ENCODE measurements at places on chromosomes 6 and 20.

GRCh38 chr6:149909701-149910470 lies 12.0 kb upstream of the RAET1E start:
- DNase-seq: no peak

DNA sequence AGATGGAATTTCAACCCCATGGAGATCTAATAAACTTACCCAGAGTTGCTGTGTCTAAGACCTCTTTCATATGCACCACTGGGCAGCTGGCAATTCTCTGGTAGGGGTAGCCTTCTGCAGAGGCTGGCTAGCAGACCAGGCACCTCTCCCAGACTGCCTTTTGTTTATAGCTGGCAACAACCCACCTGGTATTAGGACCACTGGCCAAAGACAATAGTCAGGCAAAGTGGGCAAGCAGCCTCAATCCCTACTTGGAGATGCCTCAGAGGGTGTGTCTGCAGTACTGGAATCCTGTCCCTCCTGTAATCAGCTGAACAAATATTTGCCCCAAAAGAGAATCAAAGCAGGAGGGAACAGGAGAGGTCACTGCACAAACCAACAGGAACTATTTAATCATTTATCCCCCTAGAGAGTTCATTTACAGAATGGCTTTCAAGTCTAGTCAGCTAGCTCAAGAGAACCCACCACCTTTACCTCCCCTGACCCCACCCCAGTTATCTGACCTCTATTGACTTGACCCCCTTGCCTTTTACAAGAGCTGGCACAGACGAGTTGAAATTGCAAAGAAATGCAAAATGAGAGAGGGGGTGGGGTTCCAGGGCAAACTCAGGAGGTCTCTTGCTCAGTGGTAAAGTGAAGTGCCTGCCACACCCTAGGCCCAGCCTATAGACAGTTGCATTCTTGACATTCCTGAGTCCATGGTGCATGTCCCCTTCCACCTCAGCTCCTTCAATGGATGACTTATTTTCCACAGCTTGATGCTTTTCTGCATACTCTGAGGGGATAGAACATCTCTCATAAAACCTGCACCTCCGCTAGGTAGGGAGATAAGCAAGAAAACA lies 2.8 kb downstream of the BCL2L1 start:
- DNase-seq: no peak

- DNase-seq: no peak
These were observed 38.4 kb upstream of the GCNT2 start for GRCh38 chr6:10482636-10483257.

GRCh38 chr20:59580146-59580946 lies 24.0 kb upstream of the PHACTR3 start:
- DNase-seq: no peak

DNA sequence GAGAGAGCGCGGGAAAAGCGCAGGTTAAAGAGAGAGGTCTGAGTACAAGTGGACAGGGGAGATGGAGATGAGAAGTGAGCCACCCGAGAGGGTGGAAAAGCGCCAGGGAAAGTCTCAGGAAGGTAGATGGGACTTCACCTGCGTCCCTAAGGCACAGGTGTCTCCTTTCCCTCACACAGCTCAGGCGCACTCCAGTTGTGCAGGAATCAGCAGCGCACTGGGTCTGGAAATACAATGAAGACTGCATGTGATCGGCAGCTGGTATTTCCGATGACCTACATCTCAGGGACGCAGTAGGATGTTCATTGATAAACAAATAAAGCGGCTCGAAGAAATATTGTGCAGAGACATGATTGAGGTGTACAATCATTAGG lies 432 bp upstream of the KHDRBS2 start:
- no peak for DNase-seq

DNA sequence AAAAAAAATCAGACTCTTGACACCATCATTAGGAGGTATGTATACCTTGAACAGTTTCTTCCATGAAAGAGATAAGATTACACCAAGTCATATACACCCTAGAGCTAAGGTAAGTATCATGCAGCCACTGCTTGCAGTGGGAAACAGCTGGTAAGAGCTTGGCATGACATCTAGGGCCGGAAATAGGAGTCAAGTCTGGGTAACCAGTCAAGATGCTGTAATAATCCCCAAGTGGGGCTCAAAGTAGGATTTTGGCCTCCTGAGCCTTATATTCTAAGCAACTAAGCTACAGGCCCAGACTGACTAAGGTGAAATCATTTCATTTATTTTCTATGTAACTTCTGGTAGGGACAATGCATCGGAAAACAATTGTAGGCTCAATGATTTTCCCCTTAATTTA lies 23.9 kb downstream of the TRERF1 start:
- DNase-seq: no peak

DNA sequence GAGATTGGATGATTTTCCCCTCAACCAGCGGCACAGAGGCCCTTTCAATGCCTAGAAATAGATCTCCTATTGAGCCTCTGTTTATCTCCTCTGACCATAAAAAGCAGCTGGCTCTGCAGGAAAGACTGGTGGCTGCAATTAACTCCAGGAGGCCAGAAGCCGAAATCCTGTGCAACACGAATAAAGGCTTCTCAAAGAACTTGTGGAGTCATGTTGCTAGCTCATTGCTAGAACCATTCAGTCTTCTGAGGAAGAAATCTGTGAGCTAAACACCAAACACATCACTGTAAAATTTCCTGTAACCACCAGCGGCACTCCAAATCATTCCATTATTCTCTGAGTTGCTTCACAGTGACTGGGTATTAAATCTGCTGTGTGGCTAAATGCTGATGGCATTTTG lies 49.1 kb upstream of the TPD52L1 start:
- DNase-seq: peak; percentile 72

- peak; percentile 73 for DNase-seq
These were observed 34.9 kb downstream of the RNF24 start for GRCh38 chr20:3980260-3981131.

DNA sequence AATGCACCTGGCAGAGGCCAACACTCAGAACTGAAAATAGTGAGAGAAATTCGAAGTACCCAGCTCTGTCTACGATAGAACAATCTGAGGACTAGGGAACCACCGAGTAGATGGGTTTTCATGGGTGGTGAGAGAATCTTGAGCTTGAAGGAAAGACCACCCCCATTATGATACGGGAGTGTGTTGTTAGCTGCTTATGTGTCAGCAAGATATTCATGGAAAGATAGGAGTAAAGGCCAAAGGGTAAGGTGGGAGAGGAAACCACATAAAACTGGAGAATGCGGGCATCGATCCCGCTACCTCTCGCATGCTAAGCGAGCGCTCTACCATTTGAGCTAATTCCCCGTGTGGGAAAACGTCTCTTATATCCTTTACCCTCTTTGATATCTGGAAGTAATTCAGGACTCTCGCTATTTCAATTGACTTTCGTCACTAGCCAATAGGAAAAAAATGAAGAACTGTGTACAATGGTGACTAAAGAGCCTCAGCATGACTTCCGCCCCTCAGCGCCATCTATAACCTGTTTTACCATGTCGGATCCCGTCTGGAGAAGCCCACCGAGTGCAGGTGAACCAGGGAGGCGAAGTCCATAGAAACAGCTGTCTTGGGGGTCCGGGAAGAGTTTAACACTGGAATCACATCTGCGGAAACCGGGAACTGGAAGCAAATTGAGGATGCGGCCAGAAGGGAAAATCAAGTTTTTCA lies 25.0 kb upstream of the ABT1 start:
- peak; percentile 90 for DNase-seq

DNA sequence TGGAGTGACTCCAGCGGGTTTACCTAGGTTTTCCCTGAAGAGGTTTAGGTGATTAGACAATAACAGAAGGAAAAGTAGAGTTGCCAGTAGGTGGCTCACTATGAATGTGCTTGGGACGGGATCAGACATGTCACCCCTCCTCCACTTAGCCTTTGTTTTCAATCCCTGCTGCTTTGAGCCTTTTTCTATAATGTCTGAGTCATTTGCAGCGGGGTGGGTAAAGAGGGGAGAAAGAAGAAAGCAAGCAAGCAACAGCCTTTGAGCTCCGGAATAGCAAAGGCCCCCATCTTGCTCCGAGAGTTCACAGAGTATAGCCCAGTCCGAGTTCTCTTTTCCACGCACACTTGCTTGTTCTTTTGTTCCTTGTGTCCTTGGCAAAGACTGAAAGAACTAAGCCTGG lies 129.1 kb downstream of the PACRG start:
- peak; percentile 60 for DNase-seq

DNA sequence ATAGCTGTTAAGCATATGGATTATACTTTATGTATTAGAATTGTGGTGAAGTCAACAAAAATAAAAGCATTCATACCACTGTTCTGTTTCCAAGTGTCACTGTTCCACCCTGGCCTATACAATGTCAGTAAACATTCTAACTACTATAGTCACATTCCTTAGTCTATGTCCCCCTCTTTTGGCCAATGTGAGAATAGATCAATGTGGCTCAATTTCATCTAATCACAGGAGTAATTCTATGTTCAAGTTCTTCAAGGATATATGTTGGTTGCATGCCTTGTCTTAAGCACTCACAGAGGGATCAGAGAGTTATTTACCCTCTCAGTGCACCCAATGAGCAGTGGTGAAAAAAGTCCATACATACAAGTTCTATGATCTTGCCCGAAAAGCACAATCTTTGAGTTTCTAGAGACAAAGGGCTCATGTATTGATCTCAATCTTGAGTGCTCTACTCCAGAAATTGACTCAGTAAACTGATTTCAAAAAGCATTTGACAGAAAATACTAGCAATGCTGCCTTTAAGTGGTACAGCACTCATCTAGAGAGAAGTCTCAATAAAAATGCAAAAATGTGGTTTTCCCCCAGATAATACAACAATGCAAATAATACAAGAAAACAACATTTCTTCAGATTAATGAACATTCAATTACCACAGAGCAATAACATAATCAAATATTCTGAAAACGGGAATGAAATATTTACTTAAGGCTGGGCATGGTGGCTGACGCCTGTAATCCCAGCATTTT lies 16.5 kb downstream of the SMLR1 start:
- peak; percentile 33 for DNase-seq

DNA sequence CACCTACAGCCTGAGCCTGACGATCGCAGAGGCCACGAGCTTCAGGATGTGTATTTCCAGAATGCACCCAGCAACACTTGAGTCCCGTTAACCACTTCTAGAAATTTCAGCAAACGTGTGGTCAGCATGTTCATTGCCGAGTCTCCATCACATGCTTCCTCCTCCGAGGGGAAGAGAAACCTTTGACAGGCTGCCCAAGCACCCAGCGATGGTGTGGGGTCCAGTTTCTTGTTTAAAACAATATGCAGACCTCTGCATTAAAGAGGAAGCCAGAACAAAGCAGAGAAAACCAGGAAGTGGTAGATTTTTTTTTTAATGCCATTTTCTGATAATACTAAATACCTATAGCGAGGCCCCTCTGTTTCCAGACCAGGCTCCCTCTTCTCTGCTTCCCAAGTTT lies 71.9 kb downstream of the GNAS-AS1 start:
- DNase-seq: no peak

DNA sequence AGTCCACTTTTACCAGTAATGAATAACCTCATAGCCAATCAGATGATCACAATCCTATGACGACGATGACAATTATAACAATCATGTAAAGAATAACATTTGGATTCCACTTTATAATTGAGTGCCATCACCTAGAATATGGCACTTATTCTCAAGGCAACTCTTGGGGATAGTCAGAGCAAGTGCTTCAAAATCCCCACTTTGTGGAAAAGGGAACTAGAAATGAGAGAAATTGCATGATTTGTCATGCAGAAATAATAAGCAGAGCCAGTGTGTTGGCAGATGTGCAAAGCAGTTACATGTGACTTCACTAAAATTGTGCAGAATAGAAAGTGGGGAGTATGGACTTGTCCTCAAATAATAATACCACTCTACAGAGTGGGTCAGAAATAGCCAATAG lies 41.3 kb downstream of the FRK start:
- DNase-seq: no peak

GRCh38 chr20:60254901-60255411 lies 296.7 kb downstream of the CDH26 start:
- DNase-seq: peak; percentile 73

- no peak for DNase-seq
These were observed 8.8 kb upstream of the CHRNA4 start for GRCh38 chr20:63369724-63370617.

DNA sequence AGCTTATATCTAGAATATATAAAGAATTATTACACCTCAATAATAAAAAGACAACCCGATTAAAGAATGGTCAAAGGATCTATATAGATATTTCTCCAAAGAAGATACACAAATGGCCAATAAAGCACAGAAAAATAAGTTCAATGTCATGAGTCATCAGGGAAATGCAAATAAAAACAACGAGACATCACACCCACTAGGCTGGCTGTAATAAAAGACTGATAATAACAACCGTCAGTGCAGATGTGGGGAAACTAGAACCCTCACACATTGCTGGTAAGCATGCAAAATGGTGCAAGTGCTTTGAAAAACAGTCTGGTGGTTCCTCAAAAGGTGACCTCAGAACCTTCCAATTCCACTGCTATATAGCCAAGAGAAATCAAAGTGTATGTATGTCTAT lies 33.0 kb downstream of the TBX18 start:
- no peak for DNase-seq

DNA sequence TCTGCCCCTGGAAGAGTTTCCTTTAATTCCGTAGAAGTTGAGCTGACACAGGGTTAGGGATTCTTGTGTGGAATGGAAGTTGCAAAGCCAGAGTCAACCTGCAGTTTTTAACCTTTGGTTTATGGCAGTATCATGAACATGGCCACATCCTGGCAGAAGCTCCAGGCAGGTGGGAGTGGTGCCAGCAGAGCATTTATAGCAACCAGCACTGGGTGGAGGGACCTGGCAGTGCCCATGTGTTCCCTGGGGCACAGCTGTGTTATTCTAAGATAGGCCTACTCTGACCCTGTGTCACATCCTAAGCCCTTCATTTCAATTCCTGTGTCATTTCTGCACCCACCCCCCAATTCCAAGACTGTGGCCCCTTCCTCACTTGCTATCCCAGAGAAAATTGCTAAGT lies 26.1 kb upstream of the ZNF831 start:
- DNase-seq: no peak

GRCh38 chr6:36610041-36610955 lies 16.1 kb downstream of the SRSF3 start:
- no peak for DNase-seq

DNA sequence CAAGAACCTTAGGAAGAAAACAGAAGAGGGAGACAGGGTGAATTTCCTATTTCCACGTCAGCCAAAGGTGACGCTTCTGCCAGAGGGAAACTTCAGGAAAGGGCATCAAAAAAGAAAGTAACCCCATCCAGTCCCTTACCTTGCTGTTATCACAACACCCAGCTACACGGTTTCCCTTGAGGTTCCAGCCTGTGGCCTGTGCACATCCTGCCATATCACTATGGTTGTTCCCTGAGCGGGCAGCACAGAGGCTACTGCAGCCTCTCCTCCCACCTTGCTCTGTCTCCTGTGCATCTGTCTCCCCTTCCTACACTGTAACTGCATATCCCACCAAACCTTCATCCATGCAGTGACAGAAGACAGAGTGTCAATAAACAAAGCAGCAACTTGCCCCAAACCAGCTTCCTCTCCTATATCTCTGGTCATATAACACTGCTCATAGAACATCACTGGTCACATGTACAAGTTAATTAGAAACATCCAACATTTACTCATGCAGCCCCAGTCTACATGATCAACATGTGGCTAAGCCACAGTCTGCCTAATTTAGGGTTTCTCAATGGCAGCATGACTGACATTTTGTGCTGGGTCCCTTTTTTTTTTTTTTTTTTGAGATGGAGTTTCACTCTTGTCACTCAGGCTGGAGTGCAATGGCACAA lies 54.7 kb downstream of the GFOD1 start:
- DNase-seq: no peak
